ENCODE measurements at places on chromosomes 12 and 14. TPM values are rescaled to one million over a fixed set of nuclear protein-coding genes. Genes with fewer than 3 reads are reported as not detected.

GRCh38 chr12:44551631-44552030, 324.5 kb downstream of the NELL2 start:
- DNase-seq: no peak

- DNase-seq: no peak
Measured at GRCh38 chr14:24179294-24179960, 7.5 kb downstream of the REC8 start.

GRCh38 chr12:108099073-108099472, 30.0 kb upstream of the WSCD2 start:
- no peak for DNase-seq

DNA sequence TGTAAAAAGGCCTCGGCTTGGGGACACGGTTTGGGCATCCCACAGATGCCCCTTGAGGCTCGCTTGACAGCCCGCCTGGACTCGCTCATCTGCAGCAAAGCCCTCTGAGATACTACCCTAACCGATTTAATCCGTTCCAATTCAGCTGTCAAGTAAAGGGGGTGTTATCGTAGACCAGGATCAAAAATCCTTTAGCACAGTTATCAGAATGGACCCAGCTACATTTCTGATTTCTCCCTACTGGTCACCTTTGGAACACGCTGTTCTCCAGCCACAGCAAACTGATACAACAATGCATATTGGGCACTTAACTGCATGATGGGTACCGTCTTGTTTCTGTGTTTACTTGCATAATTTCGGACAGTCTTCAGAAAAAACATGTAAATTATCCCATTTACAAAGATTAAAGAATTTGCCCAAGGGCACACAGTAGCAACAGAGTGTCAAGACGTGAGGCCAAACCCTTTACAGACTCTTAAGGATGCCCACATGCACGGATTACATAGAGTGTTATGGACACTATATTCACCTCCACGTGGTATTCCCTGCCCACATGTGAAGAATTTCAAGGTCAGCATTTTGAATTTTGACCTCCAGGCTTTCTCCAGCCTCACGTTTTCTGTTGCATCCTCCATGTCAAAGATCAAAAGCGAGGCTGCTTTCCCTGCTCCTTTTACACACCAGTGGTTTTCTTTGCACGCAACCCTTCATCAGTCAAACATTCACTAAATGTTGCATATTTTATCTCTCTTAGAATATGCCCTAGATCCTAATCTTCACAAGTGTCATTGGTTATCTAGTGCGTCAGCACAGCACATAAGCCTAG, 3.2 kb upstream of the DUSP6 start:
- no peak for DNase-seq

GRCh38 chr12:109331301-109331952, 16.3 kb upstream of the MYO1H start:
- DNase-seq: no peak

- DNase-seq: no peak
Measured at GRCh38 chr14:61668282-61668681, 27.0 kb upstream of the HIF1A start.

GRCh38 chr14:55769877-55770276, 189.9 kb downstream of the KTN1 start:
- no peak for DNase-seq

DNA sequence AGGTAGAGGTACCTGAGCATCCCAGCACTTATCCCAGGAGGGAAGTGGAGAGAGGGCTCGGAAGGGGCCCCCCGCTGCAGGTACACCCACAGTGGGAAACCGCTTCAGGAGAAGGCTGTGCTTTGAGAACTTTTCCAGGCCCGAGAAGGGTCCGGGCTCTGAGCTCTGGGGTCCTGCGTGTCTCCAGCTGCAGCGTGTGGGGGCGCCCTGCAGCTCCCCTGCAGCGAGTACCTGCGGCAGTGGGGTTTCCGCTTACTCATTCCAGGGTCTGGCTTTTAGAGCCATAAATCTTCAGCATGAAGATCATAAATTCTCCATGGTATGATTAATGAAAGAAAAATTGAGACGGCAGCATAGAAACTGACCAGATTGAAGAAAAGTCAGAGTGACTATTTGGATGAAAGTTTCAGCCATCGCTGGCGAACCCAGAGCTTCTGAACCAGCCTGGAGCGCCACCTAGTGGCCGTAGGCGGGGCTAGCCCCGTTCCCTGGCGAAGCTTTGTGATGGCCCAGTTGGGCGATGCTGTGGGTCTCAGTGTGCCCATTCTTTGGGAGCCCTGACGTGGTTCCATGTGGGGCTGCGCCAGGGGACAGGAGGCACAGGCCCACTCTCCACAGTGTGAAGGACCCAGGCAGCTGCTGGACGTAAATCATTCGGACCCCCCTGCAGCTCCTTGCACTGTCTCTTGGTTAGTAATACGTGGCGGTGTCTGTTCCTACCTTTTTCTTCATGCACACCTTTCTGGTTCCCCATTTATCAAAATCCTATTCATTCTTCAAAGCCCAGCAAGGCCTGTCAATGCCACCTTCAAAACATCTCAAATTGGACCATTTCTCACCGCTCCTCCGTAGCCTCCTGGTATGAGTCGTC, 198.2 kb downstream of the TSPAN9 start:
- peak; percentile 52 for DNase-seq

GRCh38 chr12:121110211-121110940, 22.3 kb upstream of the P2RX7 start:
- DNase-seq: peak; percentile 60

DNA sequence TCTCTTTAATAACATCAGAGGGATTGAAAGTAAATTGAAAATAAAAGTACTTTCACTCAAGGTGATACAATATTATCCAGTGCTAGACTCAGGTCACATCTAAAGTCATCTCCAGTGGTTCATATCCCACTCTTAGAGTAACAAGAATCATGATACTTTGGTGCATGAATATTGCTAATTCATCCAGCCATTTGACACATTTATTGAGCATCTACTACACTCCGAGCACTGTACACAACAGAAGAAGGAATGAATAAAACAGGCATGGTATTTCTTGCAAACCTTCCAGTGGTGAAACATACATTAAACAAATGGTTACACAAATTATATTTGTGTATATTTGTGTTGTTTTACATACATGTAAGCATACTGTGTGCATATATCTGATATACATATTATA, 116.0 kb upstream of the TMCC3 start:
- no peak for DNase-seq

DNA sequence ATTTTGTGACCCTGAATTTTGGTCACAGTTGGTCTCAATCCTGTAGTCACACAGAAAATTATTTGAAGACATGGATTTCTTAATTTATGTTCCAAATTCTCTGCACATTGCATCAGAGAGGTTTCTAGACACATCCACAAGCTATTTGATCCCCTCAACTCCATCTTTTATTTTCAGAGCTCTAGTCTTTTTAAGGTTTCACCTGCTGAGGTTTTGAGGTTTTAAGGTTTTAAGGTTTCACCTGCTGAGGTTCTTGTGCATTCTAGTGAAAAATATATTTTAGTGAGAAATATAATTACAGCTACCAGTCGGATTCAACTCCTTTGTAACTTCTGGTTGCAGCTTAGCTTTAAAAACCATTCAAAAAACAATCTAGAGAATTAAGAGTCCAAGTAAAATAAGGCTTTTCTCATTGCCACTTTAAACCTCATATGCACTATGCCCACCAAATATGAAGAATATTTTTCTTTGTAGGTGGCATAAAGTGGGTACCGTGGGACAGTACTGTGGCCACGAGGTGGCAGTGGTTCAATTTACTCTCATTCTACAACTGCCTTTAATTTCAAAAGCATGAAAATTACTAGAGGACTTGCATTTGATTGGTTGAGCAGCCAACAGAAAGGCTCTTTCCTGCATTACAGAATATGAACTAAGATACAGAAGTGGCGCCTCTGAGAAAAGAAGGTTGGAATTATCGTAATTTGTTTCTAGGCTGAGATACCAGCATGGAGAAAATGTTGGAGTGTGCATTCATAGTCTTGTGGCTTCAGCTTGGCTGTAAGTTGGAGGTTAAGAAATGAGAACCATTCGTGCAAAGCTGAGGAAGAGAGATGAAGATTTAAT, 366.5 kb upstream of the OR4E1 start:
- peak; percentile 7 for DNase-seq

- no peak for DNase-seq
Measured at GRCh38 chr12:52676163-52676562, 4.0 kb downstream of the KRT1 start.

DNA sequence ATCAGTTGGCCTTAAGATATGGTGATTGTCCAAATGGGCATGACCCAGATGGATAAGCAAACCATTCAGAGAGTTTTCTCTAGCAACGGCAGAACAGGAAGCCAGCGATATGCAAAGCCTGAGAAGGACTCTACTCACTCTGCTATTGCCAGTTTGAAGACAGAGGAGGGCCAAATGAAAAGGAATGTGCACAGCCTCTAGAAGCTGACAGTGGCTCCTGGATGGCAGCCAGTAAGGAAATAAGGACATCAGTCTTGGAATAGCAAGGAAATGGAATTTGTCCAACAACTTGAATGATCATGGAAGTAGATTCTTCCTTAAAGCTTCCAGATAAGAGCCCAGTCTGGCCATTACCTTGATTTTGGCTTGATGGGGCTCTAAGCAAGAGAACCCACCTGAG, 60.0 kb downstream of the TMTC2 start:
- DNase-seq: no peak

DNA sequence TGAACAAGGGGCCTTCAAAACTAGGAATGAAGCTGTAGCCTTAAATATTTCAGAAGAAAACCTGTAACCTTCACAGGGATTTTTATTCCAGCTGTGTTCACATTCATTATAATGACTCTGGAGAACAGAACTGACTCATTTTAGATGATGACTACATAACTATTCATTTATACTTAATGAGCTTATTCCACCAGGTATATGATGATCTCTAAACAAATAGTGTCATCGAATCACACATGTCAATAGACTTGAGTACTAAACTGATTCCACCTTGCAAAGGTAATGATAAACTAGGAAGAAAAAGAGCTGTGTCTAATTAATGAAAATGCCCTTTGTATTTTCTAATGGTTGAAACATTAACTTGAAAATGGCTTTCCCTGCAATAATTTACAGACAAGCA, 433.2 kb downstream of the PDZRN4 start:
- DNase-seq: no peak

DNA sequence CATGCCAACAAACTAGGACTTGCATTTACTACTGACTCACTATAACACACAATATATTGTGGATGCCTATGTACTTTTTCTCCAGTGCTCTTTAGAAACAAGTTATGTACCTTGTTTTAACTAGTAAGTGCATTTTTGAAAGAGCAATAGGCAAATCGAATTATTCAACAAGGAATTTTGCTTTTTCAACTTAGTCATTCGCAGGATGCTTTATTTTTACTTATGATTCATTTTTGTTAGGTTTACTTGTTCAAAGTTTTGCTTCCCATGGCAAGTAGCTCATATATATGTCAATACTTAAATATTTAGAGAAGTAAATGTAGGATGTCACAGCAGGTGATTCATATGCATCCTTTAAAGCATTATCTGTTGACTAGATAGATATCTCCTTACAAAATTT, 149.8 kb downstream of the PELI2 start:
- no peak for DNase-seq

DNA sequence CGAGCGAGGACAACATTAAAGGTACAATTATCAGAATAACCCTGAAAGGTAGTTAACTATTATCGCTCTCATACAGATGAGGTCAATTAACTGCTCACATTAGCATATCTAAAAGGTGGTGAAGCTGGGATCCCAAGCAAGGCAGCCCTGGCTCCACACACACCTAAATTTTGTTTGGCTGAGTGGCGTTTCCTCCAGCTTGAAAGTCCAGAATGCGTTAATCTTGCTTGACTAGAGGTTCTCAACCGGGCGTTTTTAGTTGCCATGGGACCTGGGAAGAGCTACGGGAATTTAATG, 531 bp downstream of the DLGAP5 start:
- DNase-seq: no peak

DNA sequence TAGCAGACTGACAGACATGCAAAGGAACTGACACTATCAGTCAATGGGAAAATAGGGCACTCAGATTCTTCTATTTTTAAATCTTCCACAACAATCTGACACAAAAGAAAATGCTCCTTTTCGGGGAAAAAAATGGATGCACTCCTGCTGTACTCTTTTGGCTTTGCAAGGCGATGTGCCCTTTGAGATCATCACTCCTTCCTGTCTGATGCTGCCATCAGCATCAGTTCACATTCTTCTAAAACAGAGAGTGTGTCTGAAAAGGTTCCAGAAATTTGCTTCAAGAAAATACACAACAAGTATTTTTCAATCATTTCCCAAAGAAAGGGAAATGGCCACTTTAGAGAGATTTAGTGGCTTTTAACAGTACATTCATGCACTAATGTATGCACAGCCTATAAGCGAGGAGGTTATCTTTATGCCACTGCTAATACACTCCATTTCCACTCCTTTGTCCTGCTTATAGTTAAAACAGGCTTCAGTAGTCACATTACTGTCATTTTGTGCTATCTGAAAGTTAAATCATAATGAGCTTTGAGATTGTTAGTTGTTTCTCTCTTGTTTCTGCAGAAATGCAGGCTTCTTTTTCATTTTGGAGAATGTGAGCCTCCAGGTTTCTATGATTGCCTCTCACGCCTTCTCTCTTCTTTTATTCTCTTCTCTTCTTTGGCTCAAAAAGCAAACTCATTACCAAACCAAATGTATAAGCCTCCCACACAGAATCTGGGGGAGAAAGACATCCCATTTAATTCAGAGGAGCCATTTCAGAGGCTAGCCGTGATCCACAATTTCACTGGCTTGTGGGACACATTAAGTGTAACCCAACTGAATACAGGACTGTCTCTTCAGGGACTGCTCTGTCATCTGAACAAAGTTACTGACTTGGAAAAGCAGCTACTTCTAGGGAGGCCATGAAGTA, 110.9 kb upstream of the CCDC196 start:
- no peak for DNase-seq

GRCh38 chr12:104649217-104649824, 192.6 kb downstream of the CHST11 start:
- DNase-seq: no peak

- peak; percentile 11 for DNase-seq
Measured at GRCh38 chr12:21248679-21249078, 86.0 kb downstream of the SLCO1A2 start.

GRCh38 chr12:10634427-10634826, 21.0 kb upstream of the MAGOHB start:
- peak; percentile 91 for DNase-seq

- DNase-seq: peak; percentile 79
Measured at GRCh38 chr12:10304161-10304574, 3.5 kb upstream of the KLRD1 start.

- DNase-seq: no peak
Measured at GRCh38 chr12:2412305-2412643, 359.5 kb downstream of the CACNA1C start.

- no peak for DNase-seq
Measured at GRCh38 chr14:105700622-105701288, 174.4 kb downstream of the TMEM121 start.

The NDRG2 gene
- total RNA-seq: 0.86 TPM

The TEX22 gene
- 0.06 TPM for total RNA-seq

The ASB2 gene
- total RNA-seq: not detected

The PIANP gene
- total RNA-seq: 0.34 TPM

The TMEM119 gene
- 1.9 TPM for total RNA-seq

The KRT79 gene
- total RNA-seq: not detected

The FANCM gene
- total RNA-seq: 11.9 TPM

The RIMBP2 gene
- not detected for total RNA-seq

The LMNTD1 gene
- total RNA-seq: not detected

The ASPG gene
- 0.34 TPM for total RNA-seq

The SH2B3 gene
- 124 TPM for total RNA-seq
